Fibroblast of pulmonary artery (primary cell): ENCODE measurements at places on chromosomes 3 and 15.
A peak's percentile ranks its signal among the peaks of the same experiment; 100 is the strongest.

DNA sequence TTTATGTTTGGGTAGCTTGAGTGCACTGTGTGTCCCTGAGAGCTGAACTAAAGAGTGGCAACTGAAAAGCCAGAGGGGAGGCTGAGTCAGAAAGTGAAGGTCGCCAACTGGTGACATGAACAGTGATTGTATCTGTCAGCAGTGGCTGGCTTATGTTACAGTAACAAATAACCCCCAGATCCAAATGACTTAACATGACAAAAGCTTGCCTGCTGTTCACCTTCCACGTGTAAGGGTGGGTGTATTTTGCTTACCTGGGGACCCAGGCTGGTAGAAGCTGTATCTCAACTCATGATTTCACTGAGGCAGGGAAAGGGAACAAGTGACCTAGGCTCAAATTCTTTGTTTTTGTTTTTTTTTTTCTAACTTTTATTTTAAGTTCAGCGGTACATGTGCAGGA lies 147.3 kb downstream of the THSD4 start:
- no peak for DNase-seq

- no peak for DNase-seq
Measured at GRCh38 chr15:100715571-100716455, 113.4 kb downstream of the ASB7 start.

- no peak for DNase-seq
Measured at GRCh38 chr3:126852511-126852910, 130.4 kb upstream of the PLXNA1 start.

DNA sequence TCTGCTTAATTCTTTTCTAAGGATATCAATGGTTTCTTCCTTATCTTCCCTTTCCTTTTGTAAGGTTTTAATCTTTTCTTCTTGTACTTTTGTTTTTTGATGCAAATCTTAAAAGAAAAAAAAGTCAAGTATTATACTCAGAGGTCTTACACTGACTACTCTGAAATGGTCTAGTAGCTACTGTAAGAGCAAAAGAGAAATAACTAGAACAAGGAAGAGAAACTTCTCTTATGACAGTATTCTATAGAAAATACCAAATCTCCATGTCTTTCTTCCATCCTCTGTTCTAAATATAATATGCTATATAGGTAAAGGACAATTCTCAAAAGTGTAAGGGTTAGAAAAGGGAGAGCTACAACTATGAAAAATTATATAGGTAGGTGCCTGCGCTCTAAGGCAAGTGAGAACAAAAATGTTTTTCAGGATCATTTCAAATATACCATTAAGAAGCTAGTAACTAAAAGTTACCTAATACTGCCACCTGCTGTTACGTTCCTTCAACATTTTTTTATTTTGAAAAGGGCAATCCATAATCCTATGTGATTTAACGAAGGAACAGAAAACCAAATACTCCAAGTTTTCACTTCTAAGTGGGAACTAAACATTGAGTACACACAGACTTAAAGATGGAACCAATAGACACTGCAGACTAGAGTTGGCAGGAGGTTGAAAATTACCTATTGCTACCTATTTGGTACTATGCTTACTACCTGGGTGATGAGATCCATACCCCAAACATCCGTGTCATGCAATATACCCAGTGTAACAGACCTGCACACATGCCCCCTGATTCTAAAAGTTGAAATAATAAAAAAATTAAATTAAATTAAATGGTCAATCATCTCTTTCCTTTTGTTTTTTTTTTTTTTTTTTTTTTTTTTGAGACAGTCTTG lies 36.7 kb downstream of the CIP2A start:
- peak; percentile 79 for DNase-seq

DNA sequence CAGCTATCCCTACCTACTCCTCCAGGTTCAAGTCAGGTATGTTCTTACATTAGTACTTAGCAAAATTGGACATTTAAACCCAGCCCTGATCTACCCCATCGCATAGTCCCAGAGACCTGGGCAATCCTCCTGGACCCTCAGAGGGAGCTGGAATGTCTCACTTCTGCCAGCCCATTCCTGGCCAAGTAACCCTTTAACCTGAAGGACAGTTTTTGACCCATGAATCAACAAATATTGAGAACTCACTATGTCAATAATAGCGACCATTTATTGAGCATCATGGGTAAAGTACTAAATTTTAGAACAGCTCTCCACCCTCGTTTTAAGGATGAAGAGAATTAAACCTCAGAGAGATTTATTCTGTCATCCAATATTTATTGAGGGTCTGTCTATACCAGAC lies 70.4 kb downstream of the RBPMS2 start:
- no peak for DNase-seq

- no peak for DNase-seq
Measured at GRCh38 chr3:32401126-32401525, 9.5 kb downstream of the CMTM7 start.

DNA sequence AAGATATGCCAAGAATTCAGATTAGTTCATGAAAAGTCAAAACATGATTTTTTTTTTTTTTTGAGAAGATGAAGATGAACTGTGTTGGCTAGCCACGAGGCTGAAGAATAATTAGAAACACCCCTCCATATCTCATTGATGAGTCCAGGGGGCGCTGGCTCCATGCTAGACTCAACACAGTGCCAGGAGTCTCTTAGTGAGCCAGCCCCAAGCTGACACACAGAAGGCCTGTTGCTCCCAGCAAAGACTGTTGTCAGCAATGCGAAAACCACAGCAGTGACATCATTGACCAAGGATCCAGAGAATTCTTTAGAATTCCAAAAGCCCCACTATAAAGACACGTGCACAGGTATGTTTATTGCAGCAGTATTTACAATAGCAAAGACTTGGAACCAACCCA lies 185.2 kb downstream of the ANXA2 start:
- DNase-seq, result no peak

DNA sequence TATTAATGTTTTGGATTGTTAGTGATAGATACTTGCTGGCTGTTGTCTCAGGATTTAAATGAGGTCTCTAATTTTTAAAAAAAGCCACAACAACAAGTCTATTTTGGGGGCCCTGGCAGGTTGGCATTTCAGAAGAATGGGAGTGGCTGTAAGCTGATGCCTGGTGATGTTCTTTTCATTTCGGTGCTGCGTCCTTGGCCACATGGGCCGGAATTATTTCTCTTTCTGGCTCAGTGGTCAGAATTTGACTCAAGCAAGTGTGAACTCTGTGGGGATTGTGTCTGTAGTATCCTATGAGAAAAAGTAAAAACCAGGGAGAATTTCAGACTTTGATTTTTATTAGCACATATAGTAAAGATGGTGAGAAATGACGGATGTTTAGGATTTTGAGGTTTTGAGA lies 203.0 kb downstream of the AKAP13 start:
- no peak for DNase-seq

GRCh38 chr3:24683633-24684384 lies 189.2 kb upstream of the THRB start:
- DNase-seq, result peak; percentile 82

GRCh38 chr3:98731720-98732285 lies 31.3 kb upstream of the ST3GAL6 start:
- no peak for DNase-seq

DNA sequence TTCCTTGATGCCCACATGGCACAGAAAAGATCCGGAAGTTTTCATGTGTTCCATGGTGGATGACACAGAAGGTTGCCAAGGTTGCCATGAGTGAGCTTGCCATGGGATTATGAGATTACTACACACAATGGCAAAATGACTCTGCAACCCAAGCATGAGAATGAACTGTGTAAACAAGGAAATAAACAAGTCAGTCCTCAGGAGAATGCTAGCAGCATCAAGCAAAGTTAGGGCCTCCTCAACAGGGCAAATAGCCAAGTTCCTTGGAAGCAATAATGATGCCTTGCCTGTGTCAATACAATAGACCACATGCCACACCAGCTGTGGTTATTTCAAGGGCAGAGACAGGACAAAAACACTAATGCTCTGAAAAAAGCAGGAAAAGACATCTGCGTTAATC lies 41.8 kb downstream of the AQR start:
- no peak for DNase-seq
